ENCODE measurements at places on chromosomes 2 and 18. TPM values are rescaled to one million over a fixed set of nuclear protein-coding genes. Genes with fewer than 3 reads are reported as not detected.

DNA sequence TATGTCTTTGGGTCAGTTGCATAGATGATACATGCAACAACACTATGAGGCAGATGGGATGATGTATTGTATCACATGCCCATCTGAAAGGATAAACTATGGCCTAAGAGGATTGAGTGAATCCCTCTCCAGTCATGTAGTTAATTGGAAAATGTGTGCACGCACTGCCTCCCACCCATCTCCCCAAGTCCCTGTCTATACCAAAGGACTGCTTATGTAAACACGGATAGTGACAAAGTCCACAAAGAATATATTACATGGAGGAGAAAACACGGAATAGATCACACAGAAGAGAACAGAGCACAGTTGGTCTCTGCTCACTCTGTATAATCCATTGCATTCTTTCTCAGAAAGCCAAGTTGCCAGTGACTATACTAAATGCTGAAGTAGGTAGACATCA lies 82.4 kb downstream of the NCKAP5 start:
- no peaks in the 10 kb centered on the region for H3K27me3 ChIP-seq
- no peaks in the 10 kb centered on the region for H3K36me3 ChIP-seq
- no peak for DNase-seq
- peaks cover 13% of the 10 kb centered on the region for H3K4me1 ChIP-seq
- no peak overlapping the region for H3K4me3 ChIP-seq

GCG gene
- not detected for total RNA-seq

KCNS3 gene
- 4.0 TPM for total RNA-seq

DNA sequence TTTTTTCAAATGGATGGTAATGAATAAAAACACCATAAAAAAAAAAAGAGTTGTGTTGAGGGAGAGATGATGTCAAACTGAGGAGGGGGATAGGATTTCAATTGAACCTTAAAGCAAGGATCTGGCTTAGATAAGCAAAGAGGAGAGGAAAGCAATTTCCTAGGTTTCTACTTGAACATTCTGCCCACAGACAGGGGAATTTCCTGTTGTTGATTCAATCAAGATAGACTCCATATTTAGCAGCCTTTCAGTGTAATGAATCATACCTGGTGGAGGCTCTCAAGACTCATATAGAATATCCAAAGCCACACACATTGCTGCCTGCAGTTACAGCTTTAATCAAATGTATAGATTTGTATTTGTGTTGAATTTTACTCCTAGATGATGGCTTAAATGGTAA lies 294.4 kb upstream of the PIK3C3 start:
- H3K36me3 ChIP-seq = no peaks in the 10 kb centered on the region
- DNase-seq = no peak
- no peak overlapping the region for H3K4me3 ChIP-seq
- no peaks in the 10 kb centered on the region for H3K4me1 ChIP-seq

DNA sequence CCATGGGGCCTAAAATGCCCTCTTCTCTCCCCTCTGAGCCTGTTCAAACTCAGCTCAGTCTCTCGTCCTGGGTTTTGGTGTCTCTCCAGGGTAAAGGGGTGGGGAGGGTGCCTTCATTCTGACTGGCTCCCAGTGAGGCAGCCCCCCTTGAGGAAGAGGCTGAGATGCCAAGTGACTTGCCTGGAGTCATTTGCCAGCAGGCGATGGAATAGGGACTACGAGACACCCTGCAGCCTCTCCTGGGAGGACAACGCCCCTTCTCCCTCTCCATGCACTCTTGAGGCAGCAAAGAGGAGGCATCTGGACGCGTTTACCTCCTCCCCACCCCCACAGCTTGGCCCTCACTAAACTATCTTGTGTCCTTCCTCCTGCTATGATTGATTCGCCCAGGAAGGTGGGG lies 760 bp upstream of the STON1 start:
- H3K27me3 ChIP-seq = no peaks in the 10 kb centered on the region
- H3K36me3 ChIP-seq = no peaks in the 10 kb centered on the region
- H3K4me1 ChIP-seq = peaks cover 77% of the 10 kb centered on the region

DNA sequence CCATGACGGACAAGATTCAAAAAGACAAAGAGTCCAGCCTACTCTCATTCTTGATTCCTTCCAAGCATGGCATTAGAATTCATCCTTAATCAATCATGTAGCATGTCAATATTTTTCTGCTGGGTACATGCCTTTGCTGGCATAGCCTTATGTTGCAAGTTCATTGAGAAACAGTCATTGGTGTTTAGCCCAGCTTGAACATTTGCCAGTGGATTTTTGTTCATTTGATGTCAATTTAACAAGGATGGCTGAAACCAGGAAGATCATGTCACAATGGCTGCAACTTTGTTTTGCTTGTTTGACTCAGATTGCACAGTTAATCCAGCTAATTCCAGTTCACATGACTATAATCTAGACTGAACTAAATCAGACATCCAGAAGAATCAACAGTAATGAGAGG lies 1132.2 kb downstream of the LRP1B start:
- no peaks in the 10 kb centered on the region for H3K4me1 ChIP-seq
- no peaks in the 10 kb centered on the region for H3K36me3 ChIP-seq
- no peak overlapping the region for H3K4me3 ChIP-seq

DNA sequence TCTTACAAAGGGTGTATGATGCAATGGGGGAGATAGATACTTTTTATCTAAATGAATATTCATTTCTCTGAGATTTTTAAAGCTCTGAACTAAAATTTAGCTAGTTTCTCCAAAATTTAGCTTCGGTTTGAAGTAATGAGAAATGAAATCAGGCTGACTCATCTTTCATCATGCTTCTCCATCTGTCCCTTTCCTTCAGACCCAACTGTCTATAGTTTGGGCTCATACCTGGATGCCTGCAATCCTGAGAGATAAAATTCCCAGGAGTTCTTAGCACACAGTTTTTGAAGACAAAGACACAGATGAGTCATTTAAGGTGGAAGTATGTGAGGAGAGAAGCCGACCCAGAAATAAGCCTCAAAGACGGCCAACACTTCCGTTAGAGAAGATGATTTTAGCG lies 336.4 kb upstream of the CDH20 start:
- no peaks in the 10 kb centered on the region for H3K36me3 ChIP-seq
- no peak for DNase-seq
- H3K27ac ChIP-seq = no peak overlapping the region
- H3K4me1 ChIP-seq = no peaks in the 10 kb centered on the region

DNAJC5G gene
- total RNA-seq = 1.2 TPM

DNA sequence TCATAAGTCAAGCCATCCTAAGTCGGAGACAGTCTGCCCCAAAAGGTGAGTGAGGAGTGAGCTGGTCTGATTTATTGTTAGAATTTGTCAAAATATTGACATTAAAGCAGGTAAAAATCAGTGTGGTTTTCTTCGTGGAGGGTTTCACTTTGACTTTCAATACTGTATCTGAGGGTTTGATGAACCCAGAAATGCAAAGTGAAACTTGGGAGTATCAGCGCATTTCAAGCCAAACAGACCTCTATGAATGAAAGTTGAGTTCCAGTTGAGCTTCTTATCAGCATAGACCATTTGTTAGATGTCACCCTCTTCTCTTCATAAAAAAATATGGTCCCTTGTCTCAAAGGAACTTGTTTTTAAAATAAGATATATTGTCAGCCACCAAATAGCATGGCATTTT lies 21.7 kb upstream of the CXCR4 start:
- H3K27me3 ChIP-seq = peaks cover 18% of the 10 kb centered on the region
- DNase-seq = no peak
- no peak overlapping the region for H3K27ac ChIP-seq
- no peaks in the 10 kb centered on the region for H3K36me3 ChIP-seq
- H3K4me3 ChIP-seq = no peak overlapping the region

GRCh38 chr18:22088996-22089640 lies 80.3 kb upstream of the GATA6 start:
- peaks cover 16% of the 10 kb centered on the region for H3K4me1 ChIP-seq
- H3K4me3 ChIP-seq = no peak overlapping the region
- peaks cover 5% of the 10 kb centered on the region for H3K27me3 ChIP-seq
- H3K27ac ChIP-seq = peak overlapping the region; percentile 51

DNA sequence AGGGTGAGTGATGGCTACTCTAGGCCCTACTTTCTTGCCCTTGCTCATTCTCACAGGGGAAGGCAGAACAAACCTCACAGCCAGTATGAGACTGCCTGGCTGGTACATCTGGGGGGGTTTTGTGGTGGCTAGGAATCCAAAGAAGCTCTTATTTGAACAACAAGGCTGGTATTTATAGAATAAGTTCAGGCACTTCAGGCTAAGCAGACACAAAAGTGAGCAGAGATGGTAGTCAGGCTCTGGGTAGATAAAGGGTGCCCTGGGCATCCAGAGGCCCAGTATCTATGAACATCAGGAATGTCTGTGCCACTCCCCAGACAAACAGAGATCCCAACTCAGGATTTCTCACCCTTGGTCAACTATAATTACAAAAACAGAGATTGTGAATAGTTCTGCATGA lies 57.2 kb upstream of the RTN4 start:
- no peak overlapping the region for H3K27ac ChIP-seq
- no peak for DNase-seq
- no peak overlapping the region for H3K4me3 ChIP-seq
- H3K36me3 ChIP-seq = no peaks in the 10 kb centered on the region

RTP5 gene
- not detected for total RNA-seq

GRCh38 chr2:142128105-142128504 lies 2.7 kb downstream of the LRP1B start:
- no peak overlapping the region for H3K4me3 ChIP-seq
- peaks cover 65% of the 10 kb centered on the region for H3K27me3 ChIP-seq
- no peaks in the 10 kb centered on the region for H3K36me3 ChIP-seq
- no peak for DNase-seq
- no peak overlapping the region for H3K27ac ChIP-seq

CD28 gene
- 0.77 TPM for total RNA-seq

GRCh38 chr2:106304612-106305184 lies 110.6 kb upstream of the UXS1 start:
- H3K4me1 ChIP-seq = no peaks in the 10 kb centered on the region
- no peaks in the 10 kb centered on the region for H3K36me3 ChIP-seq
- DNase-seq = no peak
- H3K27ac ChIP-seq = no peak overlapping the region
- no peak overlapping the region for H3K4me3 ChIP-seq

DNA sequence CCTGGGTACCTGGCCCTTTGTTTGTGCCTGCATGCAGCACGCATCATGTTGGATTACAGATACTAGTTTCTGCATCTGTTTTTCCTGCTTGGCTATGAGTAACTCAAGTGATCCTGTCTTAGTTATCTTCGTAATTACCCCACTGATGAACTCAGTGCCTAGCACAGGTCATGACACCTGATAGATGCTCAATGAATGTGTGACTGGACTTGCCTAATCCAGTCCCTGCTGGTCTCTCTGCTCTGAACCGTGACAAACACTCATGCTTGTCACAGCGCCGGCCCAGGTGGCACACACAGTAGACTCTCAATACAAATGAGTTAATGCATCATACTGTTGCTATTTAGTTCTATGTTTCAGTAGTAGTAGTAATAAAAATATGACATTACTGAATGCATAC lies 31.2 kb upstream of the NTSR2 start:
- H3K27ac ChIP-seq = no peak overlapping the region
- H3K4me3 ChIP-seq = no peak overlapping the region
- H3K36me3 ChIP-seq = no peaks in the 10 kb centered on the region
- no peaks in the 10 kb centered on the region for H3K27me3 ChIP-seq
- peaks cover 28% of the 10 kb centered on the region for H3K4me1 ChIP-seq
- no peak for DNase-seq

DNA sequence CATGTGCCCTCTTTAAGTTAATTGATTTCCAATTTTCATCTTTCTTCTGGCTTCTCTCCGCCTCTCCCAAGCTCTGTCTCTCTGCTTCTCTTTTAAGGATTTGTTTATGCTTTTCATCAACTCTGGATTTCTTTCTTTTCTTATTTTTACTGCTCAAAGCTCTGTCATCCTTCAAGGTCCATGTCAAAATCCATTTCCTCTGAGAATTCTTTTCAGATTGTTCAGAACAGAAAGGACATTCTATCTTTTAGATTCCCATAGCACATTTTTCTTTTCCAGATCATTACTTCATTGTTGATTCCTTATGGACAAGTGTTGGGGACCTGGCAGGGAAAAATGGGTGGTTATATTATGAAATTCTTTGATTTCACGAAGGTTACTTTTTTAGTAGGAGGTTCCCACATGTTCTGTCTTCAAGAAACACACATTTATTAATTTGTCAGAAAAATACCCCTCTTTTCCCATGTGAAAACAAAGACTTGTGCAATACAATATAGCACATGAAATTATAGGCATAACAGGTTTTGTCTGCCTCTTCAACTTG lies 12.3 kb downstream of the PMAIP1 start:
- H3K27me3 ChIP-seq = peaks cover 44% of the 10 kb centered on the region
- no peak overlapping the region for H3K4me3 ChIP-seq
- DNase-seq = no peak
- no peaks in the 10 kb centered on the region for H3K36me3 ChIP-seq
- no peak overlapping the region for H3K27ac ChIP-seq
- no peaks in the 10 kb centered on the region for H3K4me1 ChIP-seq

GRCh38 chr18:79634593-79635426 lies 44.8 kb upstream of the CTDP1 start:
- no peaks in the 10 kb centered on the region for H3K36me3 ChIP-seq
- no peak overlapping the region for H3K27ac ChIP-seq
- H3K4me3 ChIP-seq = no peak overlapping the region
- peaks cover 33% of the 10 kb centered on the region for H3K27me3 ChIP-seq
- H3K4me1 ChIP-seq = no peaks in the 10 kb centered on the region

GRCh38 chr2:150403457-150403856 lies 84.0 kb downstream of the RND3 start:
- H3K4me1 ChIP-seq = no peaks in the 10 kb centered on the region
- H3K4me3 ChIP-seq = peak overlapping the region; percentile 33
- H3K27me3 ChIP-seq = no peaks in the 10 kb centered on the region
- no peak for DNase-seq

- H3K4me1 ChIP-seq = no peaks in the 10 kb centered on the region
- no peak for DNase-seq
These were observed 36.3 kb downstream of the OSGEPL1 start for GRCh38 chr2:189726271-189726670.

- H3K27ac ChIP-seq = no peak overlapping the region
- peaks cover 16% of the 10 kb centered on the region for H3K4me1 ChIP-seq
- DNase-seq = no peak
- H3K27me3 ChIP-seq = no peaks in the 10 kb centered on the region
- H3K36me3 ChIP-seq = no peaks in the 10 kb centered on the region
These were observed 36.0 kb downstream of the GCA start for GRCh38 chr2:162379719-162380580.

DNA sequence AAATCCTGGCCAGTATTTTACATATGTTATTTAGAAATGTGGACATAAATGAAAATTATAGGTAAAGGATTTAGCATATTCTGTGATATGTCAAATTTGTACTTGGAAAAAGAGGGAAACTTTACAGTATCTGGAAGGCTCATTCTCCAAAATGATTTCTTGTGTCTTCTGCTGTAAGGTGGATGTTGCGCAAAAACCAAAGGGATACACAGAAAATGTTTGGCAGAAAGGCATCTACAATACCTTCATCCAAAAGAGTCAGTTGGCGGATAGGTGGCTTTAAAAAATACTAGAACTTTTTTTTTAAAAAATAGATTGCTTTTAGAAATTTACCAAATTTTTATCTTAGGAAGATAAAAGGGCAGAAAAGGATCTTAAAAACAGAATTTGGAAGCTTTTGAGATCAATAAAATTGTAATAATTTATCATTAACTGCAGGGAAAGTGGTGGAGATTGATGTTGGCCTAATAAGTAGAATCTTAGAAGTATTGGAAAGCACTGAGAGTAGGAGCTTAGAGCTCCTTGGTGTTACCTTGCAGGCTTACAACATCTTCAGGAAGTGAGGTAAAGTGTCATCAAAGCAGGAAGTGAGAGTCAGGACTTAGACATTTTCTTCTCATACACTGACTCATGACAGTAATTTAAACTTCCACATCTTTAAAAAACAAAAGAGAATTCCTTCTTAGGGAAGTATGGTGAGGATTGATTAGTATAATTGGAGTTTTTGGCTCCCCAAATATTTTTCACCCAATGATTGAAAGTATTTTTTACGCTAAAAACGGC lies 2.1 kb downstream of the NABP1 start:
- peaks cover 23% of the 10 kb centered on the region for H3K4me1 ChIP-seq
- DNase-seq = no peak
- H3K4me3 ChIP-seq = peak overlapping the region; percentile 84
- H3K27ac ChIP-seq = no peak overlapping the region
